ENCODE measurements at places on chromosomes 16 and 17. TPM values are rescaled to one million over a fixed set of nuclear protein-coding genes. Genes with fewer than 3 reads are reported as not detected.

DNA sequence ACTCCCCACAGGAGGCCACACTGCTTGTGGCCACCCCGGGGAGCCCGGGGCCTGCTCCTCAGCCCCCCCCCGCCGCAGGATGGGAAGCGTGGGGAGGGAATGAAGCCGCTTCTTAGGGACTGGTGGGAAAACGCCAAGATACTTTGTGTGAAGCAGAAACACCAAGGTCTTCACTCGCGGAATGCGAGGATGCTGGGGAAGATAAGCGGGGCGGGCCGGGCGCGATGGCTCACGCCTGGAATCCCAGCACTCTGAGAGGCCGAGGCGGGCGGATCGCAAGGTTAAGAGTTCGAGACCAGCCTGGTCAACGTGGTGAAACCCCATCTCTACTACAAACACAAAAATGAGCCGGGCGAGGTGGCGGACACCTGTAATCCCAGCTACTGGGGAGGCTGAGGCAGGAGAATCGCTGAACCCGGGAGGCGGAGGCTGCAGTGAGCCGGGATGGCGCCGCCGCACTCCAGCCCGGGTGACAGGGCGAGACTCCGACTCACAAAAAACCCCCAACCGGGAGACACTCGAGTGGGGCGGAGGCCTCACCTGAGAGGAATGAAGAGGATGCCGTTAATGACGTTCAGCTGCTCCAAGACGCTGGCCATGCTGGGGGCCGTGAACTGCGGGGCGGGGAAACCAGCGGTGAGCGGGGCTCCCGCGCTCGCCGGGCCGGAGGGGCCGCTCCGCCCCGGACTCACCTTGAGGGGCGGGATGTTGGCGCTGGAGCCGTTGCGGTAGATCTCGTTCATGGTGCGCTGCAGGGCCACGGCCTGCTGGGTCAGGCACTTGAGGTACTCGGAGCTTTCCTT, 20.3 kb downstream of the CLUH start:
- no peak for DNase-seq

DNA sequence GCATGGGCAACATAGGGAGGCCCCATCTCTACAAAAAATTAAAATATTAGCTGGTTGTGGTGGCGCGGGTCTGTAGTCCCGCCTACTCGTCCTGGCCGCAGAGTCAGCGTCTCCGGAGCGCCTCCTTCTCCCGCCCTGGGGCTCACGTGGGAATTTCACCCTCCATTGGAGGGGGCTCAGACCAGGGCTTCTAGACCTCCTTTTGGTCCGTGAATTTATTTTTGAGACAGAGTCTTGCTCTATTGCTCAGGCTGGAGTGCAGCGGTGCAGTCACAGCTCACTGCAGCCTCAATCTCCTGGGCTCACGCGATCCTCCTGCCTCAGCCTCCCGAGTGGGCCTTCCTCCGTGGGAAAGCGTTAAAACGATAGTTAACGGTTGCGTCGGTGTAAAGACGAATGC, 394 bp upstream of the NME4 start:
- peak; percentile 59 for DNase-seq

DNA sequence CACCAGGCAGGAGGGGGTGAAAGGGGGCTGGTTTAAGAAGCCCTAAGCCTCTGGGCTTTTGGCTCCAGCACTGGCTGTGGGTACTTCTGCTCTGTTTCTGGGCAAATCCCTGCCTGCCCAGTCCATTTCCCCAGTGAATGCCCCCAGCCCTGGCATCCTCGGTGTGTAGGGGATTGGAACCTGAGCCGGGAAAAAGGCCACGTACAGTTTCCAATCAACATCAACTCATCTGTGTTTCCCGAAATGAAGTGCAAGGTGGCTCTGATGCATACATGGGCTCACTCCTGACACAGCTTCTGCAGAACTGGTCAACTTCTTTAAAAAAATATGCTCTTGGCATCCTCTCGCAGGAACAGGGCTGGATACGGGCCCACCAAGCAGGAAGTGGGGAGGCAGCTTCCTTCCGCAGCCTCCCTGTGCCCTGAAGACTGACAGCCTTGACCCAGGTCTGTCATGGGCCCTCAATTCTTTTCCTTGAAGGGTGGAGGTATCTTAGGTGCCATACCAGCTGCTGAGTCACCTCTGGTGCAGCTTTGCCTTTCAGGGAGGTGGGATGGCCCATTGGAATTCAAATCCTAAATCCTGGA, 73.3 kb downstream of the N4BP1 start:
- peak; percentile 33 for DNase-seq

- DNase-seq = peak; percentile 76
These were observed 1.0 kb upstream of the ABCC12 start for GRCh38 chr16:48156790-48157209.

The PIRT gene
- total RNA-seq = not detected

- no peak for DNase-seq
These were observed 37.9 kb upstream of the CHMP6 start for GRCh38 chr17:80953471-80954315.

The FAM171A2 gene
- 8.1 TPM for total RNA-seq

DNA sequence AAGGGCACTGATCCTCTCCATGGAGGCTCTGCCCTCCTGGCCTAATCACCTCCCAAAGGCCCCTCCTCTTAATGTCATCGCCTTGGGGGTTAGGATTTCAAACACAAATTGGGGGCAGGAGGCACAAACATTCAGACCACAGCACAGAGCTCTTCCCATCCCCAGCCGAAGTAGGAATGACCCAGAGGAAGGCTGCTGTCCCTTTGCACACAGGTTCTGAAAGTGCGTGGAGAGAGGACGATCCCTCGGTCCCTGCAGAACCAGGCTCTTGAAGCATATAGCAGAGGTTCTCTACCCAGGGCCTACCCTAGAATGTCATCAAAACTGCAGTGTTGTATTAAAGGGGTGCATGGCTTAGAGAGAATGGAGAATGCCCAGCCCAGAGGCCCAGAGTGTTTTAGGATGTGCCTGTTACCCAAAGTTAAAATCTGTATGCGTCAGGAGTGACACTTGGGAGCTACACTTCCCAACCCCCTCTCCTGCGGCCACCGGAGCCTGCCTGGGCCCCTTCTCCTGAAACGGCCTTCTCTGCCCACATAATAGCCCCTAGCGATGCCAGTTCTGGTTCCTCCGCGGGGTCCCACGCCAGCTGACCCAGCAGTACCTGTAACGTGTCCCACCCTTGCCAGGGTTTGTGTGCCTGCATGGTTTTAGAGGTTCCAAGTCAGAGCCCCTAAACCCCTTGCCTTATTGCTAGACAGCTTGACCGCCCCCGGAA, 159.5 kb upstream of the CACNG5 start:
- DNase-seq = no peak

The CSH1 gene
- total RNA-seq = not detected

The RPH3AL gene
- total RNA-seq = 8.9 TPM

The IL17C gene
- total RNA-seq = not detected

The DOC2A gene
- under 0.01 TPM for total RNA-seq

The SOX9 gene
- total RNA-seq = not detected

GRCh38 chr17:78712043-78712442, 70.0 kb downstream of the CYTH1 start:
- DNase-seq = no peak

DNA sequence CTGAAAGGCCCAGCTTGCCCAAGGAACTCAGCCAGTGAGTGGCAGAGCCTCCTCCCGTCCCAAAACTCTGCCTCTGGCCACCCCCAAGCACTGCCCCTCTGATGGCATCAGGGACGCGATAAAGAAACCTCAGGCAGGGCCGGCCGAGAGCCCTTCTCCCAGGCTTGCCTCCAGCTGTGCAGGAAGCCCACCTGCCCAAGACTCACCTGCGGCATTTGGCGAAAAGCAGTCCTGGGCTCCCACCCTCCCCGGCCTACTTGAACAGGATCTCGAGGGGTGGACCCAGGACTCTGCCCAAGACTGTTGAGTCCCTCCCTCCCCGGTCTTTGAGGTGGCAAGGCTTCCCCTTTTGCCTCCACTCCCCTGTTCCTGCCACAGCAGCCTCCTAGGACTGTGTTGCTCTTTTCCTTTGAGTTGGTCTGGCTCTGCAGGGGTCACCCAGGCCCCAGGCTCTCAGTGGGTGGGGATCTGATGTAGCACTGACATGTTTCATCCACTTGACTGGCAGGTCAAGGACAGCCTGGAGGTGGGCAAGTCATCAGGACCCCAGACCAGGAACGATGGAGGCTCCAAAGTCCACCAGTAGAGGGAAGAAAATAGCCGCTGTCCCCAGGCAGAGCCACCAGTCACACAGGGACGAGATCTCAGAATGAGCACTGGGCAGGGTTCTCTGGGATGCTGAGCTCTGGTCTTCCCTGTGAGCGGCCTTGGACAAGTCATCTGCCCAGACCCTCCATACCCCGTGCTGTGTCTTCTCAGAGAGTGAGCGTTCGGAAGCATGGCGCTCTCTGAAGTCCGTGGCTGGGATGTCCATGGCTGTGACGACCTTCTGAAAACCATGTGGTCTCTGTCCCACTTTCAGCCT, 111.0 kb upstream of the TNRC6C start:
- DNase-seq = no peak

GRCh38 chr17:77437017-77437416, 296.2 kb downstream of the SEC14L1 start:
- no peak for DNase-seq

The ASIC2 gene
- under 0.01 TPM for total RNA-seq

The GUCY2D gene
- total RNA-seq = not detected

The KRT13 gene
- total RNA-seq = under 0.01 TPM

DNA sequence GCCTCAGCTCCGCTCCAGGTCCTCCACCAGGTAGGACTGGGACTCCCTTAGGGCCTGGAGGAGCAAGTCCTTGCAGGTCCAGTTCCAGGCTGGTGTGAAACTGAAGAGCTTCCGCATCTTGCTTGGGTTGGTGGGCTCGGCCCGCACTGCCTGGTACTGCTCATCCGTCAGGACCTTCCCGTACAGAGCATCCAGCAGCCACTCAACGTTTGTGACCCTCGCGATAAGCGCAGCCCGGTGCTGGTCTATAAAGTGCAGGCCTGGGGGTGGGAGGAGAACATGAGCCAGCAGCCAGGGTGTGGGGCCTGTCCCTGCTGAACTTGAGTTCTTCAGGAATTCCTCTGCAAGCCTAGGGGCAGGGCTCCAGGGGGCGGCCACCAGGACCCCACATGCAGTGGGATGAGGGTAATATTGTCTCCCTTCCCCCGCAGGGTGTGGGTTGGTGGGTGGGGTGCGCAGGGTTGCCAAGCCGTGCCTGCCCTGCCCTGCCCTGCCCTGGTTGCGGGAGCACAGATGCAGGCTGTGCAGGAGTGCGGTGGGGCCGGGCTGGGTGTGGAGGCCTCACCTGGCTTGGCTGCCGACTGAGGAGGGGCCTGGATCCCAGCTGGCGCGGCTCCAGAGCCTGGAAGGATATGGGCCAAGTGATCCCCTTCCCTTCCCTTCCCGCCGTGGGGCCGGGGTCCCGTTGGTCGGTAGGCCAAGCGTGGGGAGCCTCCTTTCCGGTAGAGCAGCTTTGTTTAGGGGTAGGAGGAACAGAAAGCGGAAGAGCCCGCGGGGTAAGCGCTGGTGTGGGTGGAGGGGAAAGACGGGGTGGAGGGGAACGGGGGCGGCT, 762 bp downstream of the PYCARD start:
- peak; percentile 8 for DNase-seq

DNA sequence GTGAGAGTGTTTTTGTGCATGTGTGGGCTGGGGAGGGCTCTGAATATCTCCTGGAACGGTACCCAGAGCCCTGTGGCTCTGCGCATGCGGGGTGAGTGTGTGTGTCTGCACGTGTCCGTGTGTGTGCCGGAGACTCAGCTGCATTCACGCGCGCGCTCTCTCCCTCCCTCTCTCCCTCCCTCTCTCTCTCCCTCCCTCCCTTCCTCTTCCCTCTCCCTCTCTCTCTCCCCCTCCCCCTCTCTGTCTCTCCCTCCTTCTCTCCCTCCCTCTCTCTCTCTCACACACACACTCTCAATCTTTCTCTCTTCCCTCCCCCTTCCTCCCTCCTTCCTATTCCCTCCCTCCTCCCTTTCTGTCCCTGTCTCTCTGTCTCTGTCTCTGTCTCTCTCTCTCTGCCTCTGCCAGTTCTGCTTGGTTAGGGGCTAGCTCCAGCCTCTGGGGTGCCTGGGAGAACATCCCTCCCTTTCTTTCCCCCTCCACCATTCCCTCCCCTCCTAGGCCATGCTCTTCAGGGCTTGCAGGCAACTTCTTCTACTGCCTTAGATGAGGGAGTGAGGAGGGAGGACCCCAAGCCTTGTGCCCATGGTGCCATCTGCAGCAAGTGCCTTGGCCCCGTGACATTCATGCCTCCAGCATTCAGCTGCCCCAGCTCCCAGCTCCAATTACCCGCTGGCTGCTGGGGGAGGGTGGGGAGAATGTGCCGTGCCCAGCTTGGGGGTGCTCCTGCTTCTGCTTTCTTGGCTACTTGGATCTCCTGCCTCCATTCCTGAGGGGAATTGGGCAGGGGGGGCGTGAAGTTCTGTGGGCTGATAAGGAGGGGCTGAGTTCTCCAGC, 6.4 kb downstream of the THRA start:
- DNase-seq = peak; percentile 85
